ENCODE measurements at places on chromosomes 4 and X.

DNA sequence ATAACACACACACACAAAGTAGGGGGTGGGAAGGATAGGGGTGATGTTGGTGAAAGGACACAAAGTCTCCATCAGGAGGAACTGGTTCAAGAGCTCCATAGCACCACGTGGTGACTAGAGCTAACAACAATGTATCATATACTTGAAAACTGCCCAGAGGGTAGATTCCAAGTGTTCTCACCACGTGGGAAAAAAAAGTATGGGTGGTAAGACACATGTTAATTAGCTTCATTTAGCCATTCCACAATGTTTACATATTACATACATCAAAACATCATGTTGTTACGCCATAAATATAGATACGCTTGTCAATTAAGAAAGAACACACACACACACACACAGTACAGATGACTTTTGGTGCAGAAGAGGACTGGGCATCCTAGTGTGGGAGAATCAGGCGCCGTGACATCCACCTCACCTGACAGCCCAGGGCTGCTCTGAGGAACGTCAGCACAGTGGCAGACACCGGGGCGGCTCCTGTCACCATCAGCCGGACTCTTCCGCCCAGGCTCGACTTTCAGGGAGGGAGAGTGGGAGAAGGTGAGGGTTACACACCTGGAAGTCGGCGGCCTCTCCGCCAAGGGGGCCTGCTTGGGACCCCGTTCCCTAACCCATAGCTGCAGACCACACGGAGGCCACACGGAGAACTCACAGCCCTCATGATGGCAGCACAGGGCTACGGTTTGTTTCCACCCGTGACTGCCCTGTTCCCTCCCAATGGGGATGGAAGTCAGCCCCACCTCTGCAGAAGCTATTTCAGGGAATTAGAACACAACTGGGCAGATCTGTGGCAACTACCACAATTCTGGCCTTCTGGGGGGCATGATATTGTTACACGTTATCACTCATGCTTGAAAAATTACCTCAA lies 31.8 kb upstream of the CENPU start:
- no peak for DNase-seq

DNA sequence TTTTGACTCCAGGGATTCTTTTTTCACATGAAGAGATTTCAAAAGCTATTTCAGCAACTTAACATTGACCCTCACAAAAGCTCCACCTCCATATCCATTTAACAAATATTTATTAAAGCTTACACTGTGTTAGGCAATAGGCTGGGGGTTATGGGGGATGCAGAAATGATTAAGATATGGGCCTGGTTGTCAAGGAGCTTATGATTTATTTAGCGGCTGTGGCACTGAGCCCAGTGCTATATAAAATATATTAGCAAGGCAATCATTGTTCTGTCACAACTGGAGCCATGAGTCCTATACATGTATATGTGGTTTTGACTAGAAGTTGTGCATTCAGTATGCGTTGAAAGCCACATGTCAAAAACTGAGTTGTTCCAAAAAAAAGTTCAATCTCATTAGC lies 131.1 kb downstream of the GPC3 start:
- DNase-seq, result no peak

- no peak for DNase-seq
These were observed 19.5 kb upstream of the NOCT start for GRCh38 chr4:138996090-138996489.

- peak; percentile 14 for DNase-seq
These were observed 23.3 kb upstream of the GPR50 start for GRCh38 chrX:151153086-151153485.

DNA sequence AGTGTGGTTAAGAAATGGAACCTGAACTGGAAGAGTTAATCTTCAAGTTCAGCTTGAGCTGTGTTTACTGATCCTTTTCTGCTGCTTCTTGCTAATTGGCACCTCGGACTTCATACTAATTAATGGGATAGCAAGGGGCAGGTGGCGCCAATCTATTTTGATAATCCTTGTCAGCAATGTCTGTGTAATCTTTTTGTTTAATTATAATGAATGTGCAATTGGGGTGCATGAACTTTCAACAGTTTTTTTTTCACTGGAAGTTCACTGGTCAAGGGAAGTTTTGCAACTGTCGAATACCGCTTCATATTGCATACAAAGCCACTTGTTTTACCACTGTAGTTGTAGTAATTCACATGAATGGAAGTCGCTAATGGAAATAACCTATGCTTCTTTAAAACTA lies 261.0 kb downstream of the BMPR1B start:
- no peak for DNase-seq

GRCh38 chrX:27917713-27918500 lies 63.3 kb downstream of the DCAF8L1 start:
- DNase-seq, result no peak

GRCh38 chr4:39617534-39617933 lies 21.1 kb downstream of the SMIM14 start:
- no peak for DNase-seq

GRCh38 chr4:38463268-38463958 lies 200.6 kb upstream of the KLF3 start:
- no peak for DNase-seq

- no peak for DNase-seq
These were observed 9.2 kb upstream of the ABLIM2 start for GRCh38 chr4:8167815-8168214.

- DNase-seq, result no peak
These were observed 421.3 kb downstream of the FAT4 start for GRCh38 chr4:125736057-125736456.

DNA sequence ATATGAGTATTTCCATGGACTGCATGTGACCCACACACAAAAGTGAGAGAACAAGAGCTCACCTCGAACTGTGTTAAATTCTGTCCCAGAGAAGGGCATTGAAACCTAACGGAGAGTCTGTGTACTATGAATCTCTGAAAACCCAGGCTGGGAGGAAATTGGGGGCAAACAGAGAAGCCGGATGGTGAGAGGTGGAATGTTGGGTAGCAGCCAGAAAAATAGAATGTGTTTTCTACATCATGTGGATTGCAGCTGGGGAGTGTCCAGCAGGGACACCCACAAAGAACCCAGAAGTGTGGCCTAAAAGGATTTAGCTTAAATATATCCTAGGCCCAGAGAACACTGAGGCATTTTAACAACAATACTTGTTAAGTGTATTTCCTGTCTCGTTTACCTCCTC lies 38.6 kb downstream of the MND1 start:
- no peak for DNase-seq

DNA sequence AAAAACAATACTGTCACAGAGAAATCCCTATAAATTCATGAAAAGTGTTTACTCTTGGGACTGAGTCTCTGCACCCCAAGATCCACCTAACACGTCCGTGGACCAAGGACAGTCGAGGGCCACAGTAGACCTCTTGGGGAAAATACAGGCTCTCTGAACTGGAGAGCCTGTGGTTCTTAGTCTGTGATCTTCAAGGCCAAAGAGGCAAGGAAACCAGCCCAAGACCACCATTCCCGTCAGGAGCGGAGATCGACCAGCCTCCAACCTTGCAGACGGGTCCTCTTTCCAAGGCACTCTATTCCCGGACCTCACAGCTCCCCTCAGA lies 1.6 kb upstream of the APBB2 start:
- DNase-seq, result no peak

GRCh38 chr4:78695910-78696309 lies 80.2 kb upstream of the BMP2K start:
- DNase-seq, result no peak

DNA sequence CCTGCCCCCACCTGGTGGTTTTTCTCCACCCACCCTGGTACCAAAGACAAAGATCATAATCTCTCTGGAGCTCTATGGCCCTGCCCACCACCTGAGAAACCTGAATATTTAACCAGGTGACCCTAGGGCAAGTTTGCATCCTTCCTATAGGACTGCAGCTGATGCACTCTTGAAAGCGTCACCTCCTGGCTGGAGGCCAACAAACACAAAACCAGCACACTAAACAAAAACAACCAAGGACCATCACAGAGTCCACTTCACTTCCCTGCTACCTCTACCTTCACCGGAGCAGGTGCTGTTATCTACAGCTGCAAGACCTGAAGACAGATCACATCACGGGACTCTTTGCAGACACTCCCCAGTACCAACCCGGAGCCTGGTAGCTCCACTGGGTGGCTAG lies 296.7 kb upstream of the FGF13 start:
- DNase-seq, result no peak

GRCh38 chrX:136892412-136892811 lies 11.9 kb upstream of the RBMX start:
- no peak for DNase-seq

DNA sequence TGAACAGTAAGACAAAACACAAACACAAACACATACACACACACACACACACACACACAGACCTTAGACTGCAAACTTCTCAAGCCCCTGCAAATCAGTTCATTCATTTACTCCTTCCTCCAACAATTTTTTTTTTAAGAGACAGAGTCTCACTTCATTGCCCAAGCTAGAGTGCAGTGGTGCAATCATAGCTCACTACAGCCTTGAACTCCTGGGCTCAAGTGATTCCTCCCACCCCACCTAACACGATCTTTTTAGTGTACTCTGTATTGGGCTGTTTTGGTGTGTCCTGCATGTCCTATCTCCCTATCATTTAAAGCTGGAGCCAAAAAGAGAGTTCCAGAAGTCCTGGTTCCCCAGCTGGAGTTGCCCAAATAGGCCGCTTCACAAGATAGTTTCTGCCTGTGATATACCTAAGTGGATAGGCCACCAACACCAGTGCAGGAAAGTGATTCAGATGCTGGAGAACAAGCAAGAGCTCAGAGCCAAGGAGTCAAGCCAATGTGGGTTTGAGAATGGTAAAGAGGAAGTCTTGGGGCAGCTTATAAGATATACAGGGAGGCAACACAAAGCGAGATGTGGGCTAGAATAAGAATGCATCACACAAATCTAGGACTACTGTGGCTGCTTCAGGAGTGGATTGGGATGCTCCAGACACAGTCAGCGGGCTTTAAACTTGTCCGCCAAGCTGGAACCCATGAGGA lies 85.4 kb upstream of the RAPGEF2 start:
- DNase-seq, result no peak

DNA sequence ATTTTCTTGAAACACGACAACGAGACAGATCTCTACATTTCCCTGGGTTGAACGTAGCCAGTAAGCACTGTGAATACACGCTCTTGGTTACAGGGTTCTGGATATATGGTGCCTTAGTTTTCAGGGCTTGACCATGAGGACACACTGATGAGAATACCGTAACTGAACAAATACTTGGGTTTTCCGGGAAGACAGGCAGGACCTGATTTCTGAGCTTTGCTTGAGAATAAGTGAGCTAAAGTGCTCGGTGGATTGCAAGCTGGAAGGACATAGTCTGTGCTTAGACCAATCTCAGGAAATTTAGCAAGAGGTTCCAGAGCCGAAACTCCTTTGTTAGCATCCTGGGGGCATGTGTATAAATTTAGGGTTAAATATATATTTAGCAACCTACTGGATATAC lies 876 bp upstream of the TACR3 start:
- DNase-seq, result no peak

- peak; percentile 59 for DNase-seq
These were observed 207.5 kb downstream of the CHRDL1 start for GRCh38 chrX:110588164-110588563.

DNA sequence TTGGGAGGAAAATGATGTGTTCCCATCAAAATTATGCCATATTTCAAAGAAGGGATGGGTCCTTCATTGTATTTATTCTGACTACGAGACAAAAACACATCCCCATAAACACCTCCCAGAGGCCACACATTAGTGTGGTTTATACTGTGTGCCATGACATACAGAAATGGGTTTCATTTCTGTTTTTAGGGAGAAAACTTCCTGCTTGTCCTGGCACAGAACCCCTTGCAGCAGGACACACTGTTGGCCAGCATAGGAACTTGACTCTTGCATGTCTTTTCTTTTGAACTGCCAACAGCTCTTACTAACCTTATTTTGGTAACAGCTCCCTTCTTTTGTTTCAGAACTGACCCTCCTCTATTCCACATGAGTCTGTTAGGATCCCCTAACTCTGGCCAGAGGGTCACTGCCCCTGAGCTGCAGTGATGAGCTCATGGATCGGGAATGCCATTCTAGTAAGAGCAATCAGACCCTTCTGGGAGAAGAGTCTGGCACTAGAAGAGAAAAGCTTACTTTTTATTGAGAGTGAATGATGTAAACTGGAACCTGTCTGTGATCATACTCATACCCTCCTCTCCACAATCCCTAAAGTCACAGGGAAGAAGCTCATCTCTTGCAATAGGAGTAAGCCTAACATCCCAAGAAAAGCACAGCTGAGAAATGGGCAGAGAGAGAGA lies 86.4 kb downstream of the SMIM20 start:
- DNase-seq, result no peak

GRCh38 chrX:32480019-32480418 lies 731.3 kb downstream of the DMD start:
- no peak for DNase-seq

DNA sequence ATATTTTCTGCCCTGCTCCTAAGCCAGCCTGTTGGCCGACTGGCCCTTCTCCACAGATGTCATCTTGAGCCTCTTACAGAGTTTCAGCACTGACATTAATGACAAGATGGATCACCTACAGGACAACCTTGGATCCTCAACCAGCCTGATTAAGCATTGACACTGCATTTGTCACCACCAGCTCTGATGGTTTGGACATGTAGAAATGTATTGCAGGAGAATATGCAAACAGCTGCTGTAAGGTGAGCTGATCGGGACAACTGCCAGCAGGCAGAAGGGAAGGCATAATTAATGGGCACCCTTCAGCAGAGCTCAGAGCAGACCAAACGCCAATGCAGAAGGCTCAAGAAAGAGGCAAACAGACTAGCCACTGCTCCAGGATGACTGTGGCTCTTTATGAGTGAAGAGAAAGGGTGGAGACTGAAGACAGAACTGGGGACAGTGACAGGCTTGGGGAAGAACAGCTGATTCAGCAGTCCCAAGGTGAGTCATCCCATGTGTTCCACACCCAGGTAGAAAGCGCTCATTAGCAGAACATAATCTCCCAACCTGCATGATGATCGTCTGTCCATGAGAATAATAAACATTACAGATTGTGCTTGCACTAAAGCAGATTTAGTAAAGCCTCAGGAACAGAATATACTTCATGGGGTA lies 6.7 kb downstream of the CORIN start:
- peak; percentile 69 for DNase-seq

- no peak for DNase-seq
These were observed 125.4 kb downstream of the BCOR start for GRCh38 chrX:39972340-39972739.

DNA sequence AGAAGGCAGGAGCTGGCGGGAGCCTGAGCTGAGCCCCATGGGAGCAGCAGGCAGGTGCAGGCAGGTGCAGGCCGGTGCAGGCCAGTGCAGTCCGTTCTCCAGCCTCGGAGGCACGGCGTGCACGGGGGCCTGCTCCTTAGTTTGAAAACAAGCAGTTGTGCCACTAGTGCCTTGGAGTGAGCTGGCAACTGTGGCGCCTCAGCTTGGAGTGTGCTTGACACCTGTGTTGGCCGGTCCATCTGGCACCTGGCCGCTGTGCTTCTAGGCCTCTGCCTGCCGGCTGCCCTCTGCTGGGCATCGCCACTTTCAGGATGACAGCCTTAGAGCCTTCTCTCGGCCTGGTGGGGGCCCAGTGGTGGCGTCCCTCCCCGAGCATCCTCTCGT lies 47.9 kb downstream of the RGS12 start:
- DNase-seq, result peak; percentile 57

- no peak for DNase-seq
These were observed 66.3 kb upstream of the DGKK start for GRCh38 chrX:50536955-50537354.
